Stimulated activated CD4-positive, alpha-beta T cell treated with anti-CD3 and anti-CD28 coated beads, Interleukin-1b, Interleukin-23, amount 100 ng/mL, for 1 hour (primary cell): ENCODE measurements at places on chromosomes 1 and 21.

- DNase-seq, result no peak
Measured at GRCh38 chr1:39668111-39668510, 3.8 kb downstream of the NT5C1A start.

GRCh38 chr1:222335586-222335985 lies 212.3 kb downstream of the HHIPL2 start:
- DNase-seq, result no peak

GRCh38 chr1:186845576-186846210 lies 16.9 kb downstream of the PLA2G4A start:
- DNase-seq, result no peak

GRCh38 chr1:46487818-46488218 lies 1.8 kb upstream of the DMBX1 start:
- DNase-seq, result no peak

DNA sequence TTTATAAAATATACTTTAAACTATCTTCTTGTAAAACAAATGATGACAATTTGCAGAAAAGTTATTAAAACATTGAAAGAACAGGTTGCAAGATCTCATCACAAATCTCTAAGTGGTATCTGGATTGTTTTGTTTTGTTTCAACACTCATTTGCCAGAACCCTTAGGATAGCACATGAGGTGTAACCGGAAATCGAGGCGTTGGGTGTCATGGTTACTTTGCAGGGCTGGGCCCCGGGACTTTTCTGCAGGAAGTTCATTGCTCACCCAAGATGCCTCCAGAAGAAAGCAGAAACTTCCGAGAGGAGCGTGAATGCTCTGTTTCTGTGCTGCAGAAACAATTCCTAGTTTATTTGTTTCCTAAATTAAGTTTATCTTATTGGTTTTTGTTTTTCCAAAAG lies 2.5 kb downstream of the DISC1 start:
- no peak for DNase-seq

DNA sequence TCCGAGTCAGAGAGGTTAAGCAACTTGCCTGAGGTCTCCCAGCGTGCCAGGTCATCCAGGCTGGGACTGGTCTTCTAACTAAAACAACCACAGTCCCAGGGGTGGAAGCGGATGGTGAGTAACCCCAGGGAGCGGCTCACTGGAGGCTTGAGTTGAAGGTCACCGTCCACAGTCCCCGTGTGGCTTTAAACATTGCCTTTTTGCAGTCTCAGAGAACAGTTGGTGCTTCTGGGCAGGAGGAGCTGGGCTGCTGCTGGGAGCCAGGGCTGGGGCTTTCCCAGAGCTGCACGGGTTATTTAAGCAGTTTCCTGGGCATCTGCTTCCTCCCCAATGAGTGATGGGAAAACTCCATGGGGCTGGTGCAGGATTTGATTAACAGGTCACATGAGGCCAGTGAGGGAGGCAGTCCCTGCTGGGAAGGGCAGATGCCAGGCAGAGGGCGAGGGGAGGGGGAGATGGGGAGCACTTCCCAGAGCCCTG lies 12.3 kb downstream of the ARHGEF10L start:
- no peak for DNase-seq

- DNase-seq, result no peak
Measured at GRCh38 chr1:187999973-188000372, 1171.2 kb downstream of the PLA2G4A start.

GRCh38 chr1:78570539-78570938 lies 49.7 kb upstream of the IFI44L start:
- no peak for DNase-seq

- DNase-seq, result no peak
Measured at GRCh38 chr1:64199154-64199553, 4.3 kb upstream of the UBE2U start.

DNA sequence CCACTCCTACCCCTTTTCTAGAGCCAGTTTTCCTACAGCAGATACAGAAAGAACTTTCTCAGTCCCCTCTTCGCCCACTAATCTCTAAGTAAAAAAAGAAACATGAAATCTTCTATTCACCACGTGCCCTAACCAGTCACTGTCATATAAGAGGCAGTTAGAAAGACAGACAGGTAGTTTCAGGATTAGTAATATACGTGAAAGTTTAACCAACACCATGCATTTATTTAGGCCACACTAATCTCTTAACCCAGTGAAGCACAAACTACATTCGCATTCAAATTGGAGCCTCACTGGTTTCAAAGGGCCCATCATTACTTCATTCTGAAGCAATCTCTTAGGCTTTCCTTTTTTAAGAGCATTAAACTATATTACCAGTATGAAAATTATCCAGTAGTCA lies 10.1 kb downstream of the GPATCH2 start:
- no peak for DNase-seq

DNA sequence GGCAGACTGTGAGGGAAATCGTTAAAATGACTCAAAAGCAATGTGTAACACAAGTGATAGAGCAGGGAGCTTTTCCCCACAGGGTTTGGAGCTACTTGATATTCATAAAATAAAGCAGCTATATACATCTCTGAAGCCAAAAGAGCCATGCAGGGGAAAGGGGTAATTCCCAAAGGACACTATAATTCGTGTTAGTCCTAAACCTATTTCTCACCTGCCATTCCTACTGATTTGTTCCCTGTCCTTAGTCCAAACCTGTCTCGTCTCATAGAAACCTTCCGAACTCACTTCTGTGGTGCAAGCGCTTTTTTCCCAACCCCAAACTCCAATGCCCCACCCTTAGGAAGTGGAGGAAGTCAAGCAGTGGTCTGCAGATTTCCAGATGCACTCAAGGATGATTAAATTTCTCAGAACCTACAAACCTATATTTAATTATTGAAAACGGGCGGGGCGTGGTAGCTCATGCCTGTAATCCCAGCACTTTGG lies 946 bp upstream of the HNRNPR start:
- DNase-seq, result no peak

DNA sequence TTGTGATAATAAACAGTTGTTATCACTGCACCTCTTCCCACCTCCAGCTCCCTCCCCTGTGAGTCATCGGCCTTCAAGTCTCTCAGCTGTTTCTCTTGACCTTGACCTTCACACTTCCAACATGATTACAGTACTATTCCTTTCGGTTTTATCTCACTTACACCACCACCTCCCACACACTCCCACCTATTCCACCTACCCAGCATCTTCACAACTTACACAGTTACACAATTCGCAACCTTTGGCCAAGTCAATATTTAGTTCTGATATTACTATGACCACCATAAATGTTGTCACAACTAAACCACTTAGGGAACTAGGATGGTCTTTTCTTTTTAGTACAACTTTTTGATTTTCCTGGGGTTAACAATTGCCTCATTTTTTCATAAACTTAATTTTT lies 60.2 kb downstream of the RIPK4 start:
- DNase-seq, result no peak

GRCh38 chr1:94739521-94740061 lies 80.6 kb upstream of the SLC44A3 start:
- no peak for DNase-seq

GRCh38 chr1:110606657-110607535 lies 738 bp upstream of the KCNA2 start:
- DNase-seq, result no peak

DNA sequence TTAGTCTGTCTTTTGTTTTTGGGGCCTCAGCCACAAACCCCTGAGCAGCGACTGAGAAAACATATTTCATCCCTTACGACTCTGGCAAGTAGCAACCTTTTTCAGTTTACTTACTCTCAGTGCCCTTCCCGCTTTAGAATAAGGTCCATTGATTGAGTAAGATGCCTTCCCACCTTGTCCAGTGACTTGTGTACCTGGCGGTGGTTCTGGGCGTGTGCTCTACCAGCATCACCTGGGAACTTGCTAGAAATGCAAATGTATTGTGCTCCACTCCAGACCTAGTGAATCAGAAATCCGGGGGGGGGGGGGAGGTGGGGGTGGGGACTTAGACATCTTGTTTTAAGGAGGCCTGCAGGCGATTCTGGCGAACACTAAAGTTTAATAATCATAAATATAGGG lies 72.1 kb downstream of the S1PR1 start:
- no peak for DNase-seq

DNA sequence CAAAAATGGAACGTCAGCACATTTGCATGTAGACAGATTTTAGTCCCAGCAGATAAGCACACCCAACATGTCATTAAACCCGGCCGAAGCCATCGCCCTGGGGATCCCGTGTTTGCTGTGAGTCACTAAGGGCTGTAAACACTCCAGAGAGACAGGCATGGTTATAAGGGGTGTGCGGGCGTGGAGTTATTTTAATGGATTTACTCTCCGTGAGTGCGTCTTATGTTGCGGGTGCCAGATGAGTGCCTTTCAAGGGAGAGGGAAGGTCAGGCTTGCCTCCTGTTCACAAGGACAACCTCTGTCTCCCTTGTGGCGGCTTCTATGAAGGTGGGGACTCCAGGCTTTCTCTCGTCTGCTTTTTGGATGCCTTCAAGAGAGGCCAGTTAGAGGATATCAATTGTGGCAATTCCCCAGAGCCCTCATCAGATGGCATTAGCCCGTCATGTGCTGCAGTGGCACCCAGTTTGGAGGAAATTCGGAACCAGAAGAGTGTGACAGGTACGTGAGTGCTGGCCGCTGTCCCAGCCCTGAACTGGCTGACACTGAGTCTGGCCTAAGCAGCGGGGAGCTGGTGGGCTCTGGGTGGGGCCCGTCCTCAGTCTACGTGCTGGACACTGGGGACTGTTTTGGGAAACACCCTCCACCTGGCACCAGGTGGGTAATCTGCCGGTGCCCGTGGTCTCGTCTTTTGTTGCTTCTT lies 223.8 kb upstream of the TMEM51 start:
- DNase-seq, result no peak

DNA sequence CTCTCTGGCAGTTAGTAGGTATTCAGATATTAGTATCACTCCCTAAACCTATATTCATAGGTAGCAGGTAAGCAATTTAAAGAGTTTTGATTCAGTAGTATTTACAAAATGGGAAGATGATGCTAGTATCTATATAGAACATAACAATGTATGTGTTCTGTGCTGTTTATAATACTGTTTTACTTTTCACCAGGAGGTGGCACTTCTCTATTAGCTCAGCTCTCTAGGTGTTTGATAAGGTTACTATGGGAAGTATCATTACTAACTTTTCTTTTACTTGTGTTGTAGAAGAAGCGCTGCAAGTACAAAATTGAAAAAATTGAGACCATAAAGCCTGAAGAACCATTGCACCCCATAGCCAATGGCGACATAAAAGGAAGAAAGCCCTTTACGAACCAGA lies 49.4 kb upstream of the FASLG start:
- no peak for DNase-seq

- DNase-seq, result no peak
Measured at GRCh38 chr1:6544831-6545230, 9.5 kb downstream of the NOL9 start.

GRCh38 chr1:69595486-69595885 lies 27.8 kb downstream of the LRRC7 start:
- DNase-seq, result no peak

- no peak for DNase-seq
Measured at GRCh38 chr1:187893471-187893870, 1064.7 kb downstream of the PLA2G4A start.

DNA sequence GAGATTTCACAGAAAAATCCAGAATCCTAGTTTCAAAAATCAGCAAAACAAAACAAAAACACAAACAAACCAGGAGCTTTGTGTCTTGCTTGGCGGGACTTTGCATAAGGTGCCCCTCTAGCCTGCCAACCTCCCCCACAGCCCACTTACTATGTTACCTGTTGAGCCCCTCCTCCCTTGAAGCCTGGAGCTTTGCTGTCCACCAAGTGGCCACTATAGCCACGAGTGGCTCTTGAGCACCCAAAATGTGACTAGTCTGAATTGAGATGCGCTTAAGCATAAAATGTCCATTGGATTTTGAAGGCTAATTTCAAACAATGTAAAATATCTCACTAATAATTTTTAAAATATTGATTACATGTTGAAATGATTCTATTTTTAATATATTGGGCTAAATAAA lies 12.2 kb downstream of the TFAP2E start:
- DNase-seq, result no peak

- no peak for DNase-seq
Measured at GRCh38 chr1:200128944-200129879, 101.7 kb downstream of the NR5A2 start.

DNA sequence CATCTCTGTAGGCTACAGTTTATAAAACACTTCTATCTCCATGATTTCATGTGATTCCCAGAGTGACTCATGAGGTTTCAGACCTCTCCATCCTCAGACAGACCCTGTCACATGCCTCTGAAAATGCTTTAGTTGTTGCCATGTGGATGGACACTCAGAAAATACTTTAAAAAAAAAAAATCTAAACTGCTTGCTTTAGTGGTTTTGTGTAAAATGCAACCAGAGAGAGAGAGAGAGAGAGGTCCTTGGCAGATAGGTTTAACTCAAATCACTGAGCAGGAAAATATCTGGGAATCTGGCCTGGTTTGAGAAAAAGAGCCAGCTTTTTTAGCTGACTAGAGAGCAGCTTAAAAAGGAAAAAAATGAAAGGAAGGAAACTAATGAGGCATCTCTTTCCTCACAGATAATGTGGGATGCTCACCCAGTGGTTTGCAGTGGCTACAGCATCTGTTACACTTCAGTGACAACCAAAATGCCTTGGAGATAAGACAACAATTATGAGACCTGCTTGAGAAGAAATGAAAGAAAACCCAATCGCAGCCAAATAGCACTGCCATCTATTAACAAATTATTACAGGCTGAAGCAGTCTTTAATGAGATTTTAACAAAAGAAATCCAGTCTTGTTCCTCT lies 54.6 kb upstream of the SYT14 start:
- DNase-seq, result no peak

DNA sequence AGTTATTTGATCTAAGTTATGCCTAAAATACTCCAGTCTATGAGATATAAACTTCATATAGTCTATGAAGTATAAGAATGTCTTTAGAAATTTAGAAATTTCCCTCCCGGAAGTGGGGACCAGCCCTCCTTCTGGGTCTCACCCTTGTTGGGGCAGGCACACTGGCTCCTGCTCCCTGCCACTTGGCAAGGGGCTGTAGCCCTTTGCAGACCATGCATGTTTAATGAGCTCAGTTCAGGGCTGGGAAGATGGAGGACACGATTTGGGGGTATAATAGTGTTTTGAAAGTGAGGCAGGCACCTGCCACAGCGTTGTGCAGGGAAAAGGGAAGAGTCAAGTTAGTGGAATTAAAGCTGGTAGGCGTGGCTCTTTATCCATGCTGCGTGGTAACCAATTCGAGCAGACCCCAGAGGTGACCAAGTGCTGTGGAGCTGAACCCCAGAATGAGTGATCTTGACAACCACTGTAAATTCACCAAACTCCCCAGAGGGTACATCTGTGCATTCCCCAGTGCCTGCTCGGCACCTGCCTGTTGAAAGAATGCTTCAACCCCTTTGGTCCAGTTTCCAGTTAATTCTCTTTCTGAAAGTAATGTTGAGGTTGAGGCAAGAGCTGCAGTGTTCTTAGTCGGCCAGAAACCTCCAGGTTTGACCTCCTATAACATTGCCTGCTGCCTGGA lies 79.6 kb downstream of the DOP1B start:
- DNase-seq, result no peak

GRCh38 chr1:18495635-18496034 lies 14.9 kb downstream of the KLHDC7A start:
- no peak for DNase-seq
